Mucosa of gallbladder (tissue), 1 donor: ENCODE measurements at places on chromosomes 1 and 21.
A peak's percentile ranks its signal among the peaks of the same experiment; 100 is the strongest.

DNA sequence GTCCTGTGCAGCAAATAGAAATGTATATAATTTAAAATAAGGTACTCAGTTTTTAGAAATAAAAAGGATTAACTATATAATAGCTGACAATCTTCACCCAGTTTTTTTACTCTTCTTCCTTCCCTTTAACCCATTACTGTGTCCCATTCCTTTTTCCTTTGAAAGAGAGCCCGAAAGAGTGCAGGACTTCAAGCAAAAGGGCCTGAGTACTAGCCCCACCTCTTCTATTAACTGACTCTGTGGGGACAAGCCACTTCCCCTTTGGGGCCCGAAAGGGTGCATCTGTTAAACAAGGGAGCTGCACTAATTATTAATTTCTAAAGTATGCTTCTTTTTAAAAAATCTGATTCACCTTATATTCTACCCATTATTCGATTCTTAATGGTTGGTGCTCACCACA is 3.3 kb downstream of the USP24 start:
- no peak for DNase-seq

DNA sequence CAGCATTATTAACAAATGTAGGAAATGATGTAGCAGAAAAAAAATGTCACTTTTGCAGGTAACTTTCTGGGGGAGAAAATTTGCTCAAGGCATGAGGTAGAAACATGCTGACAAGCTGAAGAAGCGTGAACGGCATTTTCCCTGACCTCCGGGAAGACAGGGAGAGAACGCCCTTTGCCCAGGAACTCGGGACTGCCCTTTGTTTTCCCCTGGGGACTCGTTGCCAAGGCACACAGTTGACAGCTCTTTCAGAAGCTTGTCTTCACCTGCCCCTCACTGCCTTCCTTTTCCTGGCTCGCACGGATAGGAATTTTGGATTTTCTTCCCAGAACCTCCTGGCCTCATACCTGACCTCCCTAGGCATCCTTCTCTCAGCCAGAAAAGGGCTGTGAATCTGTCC is 52.7 kb upstream of the COA6 start:
- no peak for DNase-seq

GRCh38 chr1:41417746-41418145 is 56.5 kb downstream of the FOXO6 start:
- no peak for DNase-seq

DNA sequence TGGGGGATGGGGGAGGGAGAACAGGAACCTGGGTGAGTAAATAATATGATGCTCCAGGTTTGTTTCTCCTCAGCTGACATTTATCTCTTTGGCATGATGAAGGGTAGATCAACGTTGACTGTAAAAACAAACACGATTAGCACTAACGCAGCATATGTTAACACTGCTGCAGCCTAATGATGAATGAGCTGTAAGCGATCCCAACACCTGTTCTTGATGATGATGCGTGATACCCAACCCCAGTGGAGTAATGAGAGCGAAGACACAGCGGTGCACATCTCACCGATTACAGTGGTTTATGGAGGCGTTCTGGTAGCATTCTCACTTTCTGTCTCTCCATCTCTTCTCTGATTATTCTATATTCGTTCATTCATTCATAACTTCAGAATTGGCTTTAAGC is 640.4 kb downstream of the USP25 start:
- no peak for DNase-seq

DNA sequence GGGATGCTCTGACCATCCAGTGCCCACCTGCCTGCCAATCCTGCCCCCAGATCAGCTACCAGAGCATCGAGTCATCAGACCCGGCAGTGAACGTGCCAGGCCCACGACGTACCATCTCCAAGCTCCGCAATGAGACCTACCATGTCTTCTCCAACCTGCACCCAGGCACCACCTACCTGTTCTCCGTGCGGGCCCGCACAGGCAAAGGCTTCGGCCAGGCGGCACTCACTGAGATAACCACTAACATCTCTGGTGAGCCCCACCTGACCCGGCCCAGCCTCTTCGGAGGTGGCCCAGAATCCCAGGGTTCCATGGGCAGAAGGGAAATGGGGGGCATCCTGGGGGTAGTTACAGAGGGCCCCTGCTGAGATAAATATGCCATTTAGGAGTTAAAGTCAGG is 43.1 kb downstream of the PTPRU start:
- no peak for DNase-seq

DNA sequence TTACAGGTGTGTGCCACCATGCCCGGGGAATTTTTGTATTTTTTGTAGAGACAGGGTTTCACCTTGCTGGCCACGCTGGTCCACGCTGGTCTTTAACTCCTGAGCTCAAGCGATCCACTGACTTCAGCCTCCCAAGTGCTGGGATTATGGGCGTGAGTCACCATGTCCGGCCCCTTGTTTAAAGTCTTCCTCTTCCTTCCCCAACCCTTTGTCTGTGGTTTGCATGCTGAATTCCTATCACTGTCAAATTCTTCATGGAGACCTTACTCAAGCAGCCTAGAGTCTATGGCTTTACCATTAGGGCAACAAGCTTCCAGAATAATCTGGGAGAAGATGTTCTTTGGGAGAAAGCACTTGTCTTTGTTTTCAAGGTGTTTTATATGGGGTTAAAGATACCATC is 34.7 kb downstream of the B3GALT5 start:
- DNase-seq, result no peak

DNA sequence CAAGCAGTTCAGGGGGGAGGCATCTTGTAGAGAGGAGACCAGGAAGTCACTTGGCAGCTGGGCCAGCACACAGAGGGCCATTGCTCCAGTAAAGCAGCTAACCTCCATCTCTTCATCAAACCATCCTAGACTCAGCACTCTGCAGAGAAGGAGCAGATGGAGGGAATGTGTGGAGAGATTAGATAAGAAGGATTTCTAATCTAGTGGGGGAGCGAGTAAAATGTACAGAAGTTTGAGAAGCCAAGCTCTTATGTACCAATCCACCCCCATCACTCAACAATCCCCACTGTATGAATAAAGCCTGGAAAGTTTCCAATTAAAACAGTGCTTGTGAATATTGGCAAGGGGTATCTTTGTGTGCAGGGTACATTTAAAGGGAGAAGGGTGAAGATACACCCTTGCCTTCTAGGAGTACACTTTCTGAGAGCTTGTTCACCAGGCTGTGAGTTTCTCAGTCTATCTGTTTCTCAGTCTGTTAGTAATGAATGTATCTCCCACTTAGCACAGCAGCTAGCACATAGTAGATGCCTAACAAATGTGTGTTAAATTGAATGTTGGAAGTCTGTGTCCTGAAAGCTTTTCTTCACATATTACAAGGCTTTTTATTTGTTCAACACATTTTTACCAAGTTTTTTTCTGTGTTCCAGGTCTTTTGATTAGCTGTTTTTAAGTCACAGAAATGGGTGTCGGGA is 142.7 kb upstream of the UBE2U start:
- DNase-seq, result no peak

GRCh38 chr1:54070171-54070837 is 16.9 kb downstream of the TCEANC2 start:
- no peak for DNase-seq

DNA sequence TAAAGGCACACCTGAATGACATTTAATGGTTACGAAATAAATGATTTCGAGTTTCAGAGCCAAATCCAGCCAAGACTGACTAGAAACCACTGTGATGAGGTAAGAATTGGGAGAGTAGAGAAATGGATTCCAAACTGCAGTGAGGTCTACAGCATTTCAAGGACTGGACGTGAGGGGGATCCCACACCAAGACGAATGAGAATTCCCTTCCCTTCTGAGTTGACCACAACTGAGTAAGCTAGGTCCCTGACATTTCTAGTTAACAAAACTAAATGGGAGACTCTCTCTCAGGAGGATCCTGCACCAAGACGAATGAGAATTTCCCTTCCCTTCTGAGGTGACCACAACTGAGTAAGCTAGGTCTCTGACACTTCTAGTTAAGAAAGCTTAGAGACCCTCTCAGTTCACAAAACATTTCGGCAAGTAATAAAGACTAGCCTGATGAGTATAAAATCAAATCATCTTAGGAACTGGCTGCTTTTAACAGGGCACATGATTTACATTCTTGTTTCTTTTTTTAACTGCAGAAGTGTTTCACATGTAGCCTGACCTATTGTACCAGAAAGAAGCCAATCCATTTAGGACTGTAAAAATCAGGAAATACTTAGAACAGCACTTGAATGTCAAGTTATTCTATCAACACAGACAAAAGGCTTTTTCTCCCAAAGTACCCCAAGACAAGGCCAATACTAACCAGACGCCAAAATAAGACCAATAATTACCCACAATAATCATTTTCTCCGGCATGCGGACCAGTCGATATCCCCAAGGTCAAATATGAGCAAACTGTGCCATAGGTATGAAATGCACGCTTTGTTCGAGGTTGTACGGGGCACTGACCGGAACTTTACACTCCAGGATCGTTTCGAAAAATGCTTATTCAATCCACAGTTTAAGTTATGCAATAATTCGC is 1.4 kb upstream of the SPATA1 start:
- DNase-seq, result peak; percentile 14

GRCh38 chr1:240612811-240613210 is 856 bp upstream of the GREM2 start:
- no peak for DNase-seq

DNA sequence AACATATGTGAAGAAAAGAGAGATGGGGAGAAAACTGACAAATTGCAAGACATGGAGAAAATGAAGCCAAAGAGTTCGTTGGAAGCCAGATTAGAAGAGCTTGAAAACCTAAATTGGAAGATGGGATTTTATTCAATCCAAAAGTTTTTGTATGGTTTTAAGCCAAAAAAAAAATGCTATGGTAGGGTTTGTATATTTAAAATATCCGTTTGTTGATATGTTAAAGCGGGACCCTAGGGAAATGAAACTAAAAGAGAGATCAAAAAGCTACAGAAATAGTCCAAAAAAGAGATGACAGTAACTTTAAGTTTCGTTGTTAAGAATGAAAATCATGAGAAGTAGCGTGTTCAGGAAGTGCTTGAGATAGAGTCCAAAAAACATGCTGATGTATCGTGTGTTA is 617.7 kb upstream of the ADGRL2 start:
- no peak for DNase-seq

DNA sequence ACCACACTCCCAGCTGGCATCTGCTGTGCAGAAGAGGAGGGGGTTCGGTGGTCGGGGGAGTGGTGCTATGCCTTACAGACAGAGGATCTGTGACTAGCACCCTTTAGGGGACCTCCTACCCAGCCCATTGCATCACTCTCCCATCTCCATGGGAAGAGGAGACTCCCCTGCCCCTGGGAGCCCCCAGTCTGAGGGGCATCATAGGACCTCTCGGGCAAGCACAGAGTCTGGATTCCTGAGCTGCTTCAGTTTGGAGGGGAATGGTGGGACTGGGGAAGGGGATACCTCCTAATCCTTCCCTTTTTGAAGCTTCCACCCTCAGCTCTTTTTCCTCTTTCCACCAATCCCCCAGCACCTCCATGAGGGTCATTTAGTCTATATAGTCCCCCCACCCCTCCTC is 1.4 kb downstream of the INSRR start:
- DNase-seq, result no peak

DNA sequence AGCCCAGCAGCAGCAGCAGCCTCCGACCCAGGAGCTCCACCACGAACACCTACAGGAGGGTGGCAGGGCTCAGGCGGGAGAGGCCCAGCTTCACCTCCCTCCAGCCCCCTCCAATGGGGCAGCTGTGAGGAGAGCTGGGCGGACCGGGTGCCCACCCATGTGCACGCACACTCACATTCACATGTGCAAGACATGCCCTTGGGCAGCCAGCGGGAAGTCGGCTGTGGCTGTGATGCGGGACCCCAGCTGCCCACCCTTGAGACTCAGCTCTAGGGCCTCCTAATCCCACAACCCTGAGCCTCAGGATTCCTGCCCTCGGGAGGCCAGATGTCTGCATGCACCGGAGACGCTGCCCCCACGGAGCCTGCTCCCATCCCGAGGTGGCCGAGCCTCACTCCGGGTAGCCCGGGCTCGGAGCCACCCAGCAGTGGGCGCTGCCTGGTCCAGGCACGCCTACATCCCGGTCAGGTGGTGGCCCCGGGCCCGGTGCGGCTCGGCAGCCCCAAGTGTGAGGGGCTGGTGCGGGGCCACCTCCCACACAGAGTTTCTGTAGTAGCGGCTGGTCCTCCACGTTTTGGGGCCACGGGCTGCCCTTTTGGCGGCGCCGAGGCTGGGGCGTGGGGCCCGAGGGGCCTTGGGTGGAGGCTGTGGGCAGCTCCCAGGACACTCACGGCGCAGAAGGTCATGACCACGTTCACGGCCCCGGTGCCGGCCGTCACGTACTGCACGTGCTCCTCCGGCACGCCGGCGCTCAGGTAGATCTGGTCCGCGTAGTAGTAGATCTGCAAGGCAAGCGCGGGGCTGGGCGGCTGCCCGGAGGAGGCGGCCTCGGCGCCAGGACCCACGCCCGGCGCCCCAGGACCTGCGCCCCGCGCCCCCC is 12.9 kb upstream of the SLC2A7 start:
- DNase-seq, result no peak

DNA sequence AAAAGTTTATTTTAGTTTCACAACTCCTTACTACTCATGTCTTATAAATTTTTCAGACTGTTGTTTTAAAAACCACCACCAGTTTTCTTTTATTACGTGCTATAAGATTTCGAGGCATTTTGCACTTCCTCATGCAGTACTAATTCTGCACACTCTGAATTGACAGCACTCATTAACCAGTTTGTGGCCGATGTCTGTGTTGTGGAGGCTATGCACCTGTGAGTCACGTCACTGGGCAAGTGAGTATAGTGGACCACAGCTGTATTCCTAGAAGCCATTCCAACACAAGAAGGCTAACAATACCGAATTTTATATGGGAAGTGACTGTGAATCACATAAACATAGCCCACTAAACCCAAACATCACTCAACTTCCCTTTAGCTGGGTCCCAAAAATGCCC is 21.0 kb upstream of the SPATA6 start:
- no peak for DNase-seq

GRCh38 chr1:237394281-237394680 is 352.3 kb downstream of the RYR2 start:
- DNase-seq, result no peak

DNA sequence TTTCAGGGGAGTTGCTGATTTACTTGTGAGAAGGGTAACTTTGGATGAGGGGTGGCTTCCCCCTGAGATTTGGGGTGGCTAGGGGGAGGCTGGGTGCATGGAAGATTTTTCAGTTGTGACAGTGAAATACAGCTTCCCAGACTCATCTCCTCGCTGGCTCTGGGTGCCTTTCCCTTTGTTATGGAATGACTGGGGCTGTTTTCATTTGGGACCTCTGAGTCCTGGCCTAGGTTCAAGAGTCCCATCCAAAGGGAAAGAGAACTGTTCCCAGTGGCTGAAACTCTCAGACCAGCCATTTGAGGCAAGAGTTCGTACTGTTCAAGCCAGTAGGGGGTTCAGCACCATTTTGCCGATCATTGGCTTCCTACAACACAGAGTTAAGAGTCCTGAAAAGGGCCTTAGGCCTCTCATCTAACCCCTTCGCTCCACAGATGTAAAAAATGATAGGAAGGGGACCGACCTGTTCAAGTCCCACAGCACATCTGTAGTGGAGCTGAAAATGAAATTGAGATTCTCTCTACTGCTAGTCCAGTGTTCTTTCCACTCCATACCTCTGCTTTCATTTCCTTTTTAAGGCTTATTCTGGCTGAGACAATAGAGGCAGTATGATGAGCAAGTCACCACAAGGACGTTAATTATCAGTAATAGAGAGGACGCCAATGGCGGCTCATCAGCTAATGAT is 958 bp downstream of the DDR2 start:
- no peak for DNase-seq
